ENCODE measurements at places on chromosomes 16 and 17.

DNA sequence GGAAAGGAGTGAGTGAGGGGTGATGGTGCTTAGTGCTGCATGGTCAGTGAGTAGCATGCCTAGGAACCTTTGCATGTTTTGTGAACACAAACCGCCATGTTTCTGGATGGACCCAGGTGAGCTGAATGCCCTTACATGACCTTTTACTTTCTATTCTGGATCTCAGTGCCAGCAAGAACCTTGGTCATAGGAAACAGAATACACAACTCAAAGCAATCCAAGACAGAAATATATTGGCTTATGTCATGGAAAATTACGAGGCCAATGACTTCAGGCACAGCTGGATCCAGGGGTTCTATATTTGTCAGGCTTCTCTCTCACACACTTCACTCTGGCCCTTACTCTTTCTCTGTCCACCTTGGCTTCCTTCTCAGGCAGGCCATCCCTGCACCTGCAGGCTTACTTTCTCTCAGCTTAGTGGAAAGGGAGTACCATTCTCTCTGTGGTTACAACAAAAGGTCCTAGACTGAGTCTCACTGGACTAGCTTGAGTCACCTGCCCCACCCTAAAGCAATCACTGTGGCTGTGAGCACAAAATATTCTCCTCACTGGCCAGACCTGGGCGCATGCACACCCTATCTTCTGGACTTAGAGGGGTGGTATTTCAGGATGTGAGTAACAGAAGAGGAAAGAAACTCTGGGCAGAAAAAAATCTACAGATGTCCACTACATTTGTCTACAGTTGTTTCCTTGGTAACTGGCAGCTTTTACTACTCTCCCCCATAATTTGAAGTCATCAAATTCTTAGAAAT lies 20.4 kb upstream of the CPNE2 start:
- no peak for DNase-seq

DNA sequence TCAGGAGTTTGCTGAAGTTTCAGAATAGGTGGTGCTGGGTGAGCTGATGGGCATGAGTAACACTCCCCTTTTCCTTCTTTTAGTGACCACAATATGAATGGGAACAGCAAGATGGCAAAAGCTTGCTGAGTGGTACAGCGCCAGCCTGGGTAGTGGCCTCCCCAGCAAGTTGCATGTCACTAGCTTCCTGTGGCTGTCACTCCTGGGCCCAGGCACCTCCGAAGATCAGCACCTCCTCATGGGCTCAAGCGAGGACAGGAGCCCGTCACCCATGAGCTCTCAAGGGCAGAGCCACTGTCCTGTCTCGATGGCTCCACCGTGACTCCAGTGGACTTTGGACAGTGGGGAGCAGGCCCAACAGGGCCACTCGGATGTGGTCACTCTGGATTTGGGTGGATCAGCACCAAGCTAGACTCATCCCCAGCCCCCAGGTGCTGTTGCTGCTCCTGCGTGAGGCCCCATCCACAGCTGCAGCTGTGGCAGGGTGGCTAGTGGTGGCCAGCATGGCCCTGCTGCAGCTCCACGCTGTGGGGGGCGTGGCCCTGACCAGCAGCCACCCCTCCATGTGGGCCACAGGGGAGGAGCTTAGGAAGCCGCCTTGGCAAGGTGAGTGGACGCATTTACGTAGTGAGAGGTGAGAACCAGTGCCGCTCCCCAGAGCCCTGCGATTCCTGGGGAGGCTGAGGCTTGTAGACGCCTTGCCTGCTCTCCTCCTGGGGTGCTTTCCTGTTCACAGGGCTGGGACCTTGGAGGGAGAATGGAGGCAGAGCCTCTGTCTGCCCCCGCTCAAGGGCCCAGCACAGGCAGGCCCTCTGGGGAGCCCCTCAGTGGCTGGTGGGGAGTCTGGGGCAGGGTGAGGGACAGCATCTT lies 13.6 kb upstream of the DNASE1 start:
- DNase-seq, result no peak

DNA sequence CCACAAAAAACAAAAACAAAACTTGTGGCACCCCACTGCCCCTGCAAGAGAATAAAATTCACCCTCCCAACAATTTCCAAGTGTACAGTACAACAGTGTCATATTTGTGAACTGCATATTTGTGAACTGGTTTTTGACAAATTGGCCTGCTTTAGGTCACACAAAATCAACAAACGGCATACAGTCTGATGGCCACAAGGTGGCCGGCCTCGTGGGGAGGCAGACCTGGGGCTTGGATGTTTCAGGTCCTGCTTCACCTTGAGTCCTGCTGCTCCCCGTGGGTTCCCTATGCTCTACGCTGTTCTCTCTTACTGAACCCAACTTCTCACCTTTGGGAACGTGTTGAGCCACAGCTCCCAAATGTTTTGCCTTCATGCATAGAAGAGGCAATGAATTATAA lies 102.2 kb downstream of the CDK5R1 start:
- DNase-seq, result no peak

- DNase-seq, result no peak
Observed at GRCh38 chr17:20852239-20852989, 190.4 kb downstream of the USP22 start.

- peak; percentile 98 for DNase-seq
Observed at GRCh38 chr17:4329838-4330237, 36.6 kb downstream of the UBE2G1 start.

DNA sequence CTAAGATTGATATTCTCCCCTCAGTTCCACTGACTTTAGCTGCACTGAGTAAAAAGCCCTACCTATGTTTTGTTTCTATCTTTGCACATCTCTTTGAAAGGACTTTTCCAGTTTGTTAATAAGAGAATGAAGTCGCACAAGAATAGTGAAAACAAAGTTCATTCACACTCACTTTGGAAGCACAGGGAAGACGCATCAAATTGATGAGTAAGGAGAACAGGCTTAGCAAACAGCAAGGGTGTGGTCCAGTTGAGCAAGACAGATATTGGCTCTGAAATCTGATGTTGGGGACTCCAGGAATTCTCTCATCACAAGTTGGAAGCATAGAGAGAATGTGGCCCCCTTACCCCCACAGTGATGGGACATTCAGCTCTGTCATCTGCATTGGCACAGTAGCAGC lies 221.3 kb downstream of the CDH11 start:
- DNase-seq, result no peak

DNA sequence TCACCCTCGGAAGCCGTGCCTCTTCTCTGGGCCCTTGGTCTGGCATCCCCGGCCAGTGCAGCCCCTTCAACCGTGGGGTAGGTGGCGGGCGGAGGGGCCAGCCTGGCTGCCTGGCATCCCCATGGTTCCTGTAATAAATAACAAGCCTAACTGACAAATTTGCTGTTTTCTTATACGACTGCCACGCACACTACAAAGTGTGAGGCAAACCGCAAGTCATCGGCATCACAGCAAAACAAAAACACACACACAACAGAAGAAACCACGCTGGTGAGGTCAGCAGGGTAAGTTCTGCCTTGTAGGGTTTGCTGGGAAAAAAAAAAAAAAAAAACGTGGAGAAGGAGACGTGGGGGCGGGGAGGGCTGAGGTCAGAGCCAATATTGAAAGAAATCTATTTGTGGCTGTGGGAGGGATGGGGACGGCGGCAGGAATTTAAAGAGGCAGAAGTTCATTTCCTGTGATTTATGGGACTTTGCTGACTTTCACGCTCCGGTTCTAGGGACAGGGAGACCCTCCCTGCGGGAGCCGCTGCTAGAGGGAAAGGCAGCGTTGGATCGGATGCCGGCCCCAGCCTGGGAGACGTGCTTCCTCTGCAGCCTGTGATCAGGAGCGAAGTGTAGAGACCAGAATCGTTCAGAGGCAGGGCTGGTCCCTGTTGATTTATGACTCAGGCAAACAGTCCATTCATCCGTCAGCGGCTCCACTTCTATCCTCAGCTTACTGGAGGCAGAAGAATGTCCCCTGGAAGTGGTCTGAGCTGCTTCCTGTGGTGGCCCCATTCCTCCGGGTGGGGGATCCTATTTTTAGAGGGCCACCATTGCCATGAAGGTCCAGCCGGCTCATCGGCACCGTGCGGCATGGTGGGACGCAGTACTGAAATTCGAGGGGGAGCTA lies 162.8 kb downstream of the FOXL1 start:
- no peak for DNase-seq

- DNase-seq, result no peak
Observed at GRCh38 chr16:79006765-79007164, 593.8 kb downstream of the MAF start.

- no peak for DNase-seq
Observed at GRCh38 chr17:1076982-1077302, 80.0 kb downstream of the TIMM22 start.

- no peak for DNase-seq
Observed at GRCh38 chr17:45101546-45101882, 30.8 kb downstream of the PLCD3 start.

DNA sequence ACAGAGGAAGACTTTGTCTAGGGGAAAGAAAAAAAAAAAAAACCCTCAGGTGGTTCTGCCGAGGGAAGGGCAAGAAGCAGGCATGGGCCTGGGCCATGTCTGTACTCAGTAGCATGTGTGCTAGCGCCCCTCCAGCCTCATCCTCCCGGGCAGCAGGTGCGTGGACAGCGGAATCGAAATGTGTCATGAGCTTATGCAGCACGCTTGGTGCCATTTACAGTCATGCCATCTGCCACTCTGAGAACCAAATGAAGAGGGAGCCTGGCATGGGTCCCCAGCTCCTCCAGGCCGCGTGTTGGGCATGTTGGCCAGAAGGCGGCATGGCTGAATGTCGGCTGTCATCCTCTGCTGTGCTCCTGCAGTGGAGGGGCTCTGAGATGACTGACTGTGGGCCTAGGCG lies 31.4 kb downstream of the CRAMP1 start:
- no peak for DNase-seq

DNA sequence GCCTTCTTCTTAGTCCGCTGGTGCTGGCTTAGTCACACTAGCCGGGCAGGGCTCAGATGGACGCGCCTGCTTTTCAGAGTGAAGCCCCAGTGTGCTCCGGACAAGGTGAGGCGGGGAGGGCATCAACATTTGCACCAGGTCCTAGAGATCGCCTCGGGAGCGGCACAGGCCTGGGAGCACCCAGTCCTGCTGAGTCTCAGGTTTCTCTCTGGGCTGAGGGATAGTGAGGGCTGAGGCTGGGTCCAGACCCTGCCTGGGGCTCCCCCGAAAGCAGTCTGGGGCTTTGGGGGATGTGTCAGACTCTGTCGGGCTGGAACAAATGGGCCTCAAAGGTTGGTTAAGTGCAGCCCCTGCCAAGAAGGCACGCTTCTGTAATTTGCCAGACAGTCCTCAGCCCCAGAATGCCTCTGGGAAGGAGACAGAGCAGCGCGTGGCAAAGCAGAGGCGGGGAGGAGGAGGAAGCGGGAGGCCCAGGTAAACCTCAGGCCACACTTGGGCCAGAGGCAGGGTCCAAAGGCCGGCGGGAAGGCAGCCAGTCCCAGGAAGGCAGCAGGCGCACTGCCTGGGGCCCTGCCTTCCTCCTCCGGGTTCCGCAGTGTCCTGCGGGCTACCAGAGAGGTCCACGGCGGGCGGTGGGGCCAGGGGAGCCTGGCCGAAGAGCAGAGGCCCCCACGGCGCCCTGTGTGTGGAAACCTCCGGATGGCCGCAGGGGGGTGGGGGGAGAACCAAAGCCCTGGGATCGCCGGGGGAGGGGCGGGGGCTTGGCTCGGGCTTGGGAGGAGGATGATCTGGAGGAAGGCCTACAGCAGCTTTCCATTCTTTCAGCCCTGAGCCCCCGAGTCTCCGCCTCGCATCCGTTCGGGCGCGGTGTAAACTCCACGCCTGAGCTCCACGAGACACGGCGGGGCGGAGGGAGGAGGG lies 39.5 kb upstream of the ATP2A3 start:
- no peak for DNase-seq

GRCh38 chr17:38874505-38875400 lies 4.9 kb downstream of the LASP1 start:
- no peak for DNase-seq

DNA sequence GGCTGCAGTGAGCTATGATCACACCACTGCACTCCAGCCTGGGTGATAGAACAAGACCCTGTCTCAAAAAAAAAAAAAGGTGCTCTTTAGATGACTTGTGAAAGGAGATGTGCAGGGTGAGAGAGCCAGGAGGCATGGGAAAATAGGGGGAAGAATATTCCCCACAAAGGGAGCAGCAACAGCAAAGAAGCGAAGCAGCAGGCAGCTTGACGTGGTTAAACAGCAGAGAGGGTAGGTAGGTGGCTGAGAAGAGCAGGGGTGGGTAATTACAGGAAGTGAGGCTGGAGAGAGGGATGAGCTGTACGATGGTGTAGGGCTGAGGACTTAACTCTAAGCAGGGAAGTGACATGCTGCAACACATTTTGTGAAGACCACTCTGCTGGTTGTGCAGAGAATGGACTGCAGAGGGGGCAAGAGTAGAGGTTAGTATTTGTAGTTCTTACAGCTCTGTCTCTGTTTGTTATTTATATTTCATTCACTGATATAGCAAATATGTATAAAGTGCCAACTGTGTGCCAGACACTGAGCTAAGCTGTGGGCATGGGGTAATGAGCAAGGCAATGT lies 1.6 kb downstream of the HEATR3 start:
- peak; percentile 4 for DNase-seq

DNA sequence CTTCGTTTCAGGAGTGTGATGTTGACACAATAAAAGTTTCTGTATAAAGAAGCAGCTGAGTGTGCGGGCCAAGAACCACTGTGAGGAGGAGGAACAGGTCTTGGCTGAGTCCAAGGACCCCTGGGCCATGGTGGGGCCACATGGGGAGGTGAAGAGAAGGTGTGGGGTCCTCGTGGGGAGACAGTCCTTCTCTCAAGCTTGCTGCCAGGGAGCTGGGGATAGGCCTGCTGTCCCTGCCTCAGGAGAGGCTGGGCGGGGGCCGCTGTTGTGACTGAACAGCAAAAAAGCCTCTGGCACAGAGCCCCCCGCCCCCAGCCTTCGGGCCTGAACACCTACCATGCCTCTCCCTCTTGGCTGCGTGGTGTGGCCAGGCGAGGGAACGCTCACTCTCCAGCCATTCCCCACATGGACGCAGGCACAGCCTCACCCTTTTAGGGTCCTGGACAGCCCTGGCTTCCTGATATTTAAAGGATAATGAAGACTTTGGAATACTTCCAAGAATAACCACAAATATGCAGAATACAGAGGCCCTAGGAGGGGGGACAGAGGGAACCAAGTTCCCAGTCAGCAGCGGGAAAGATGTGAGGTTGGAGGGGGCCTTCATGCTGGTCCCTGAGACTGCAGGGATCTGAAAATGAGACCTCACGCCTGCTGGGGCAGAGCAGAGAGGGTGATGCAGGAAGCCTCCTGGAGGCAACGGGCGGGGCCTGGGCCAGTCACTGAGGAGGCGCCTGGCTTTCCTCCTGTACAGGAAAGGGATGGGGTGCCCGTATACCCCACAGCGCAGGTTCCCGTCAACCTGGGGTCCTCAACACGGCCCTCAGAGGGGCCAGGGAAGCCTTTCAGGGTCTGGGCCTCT lies 100.0 kb upstream of the CREBBP start:
- no peak for DNase-seq

All from keratinocyte (primary cell).